ENCODE measurements at places on chromosomes 3 and 15. TPM values are rescaled to one million over a fixed set of nuclear protein-coding genes. Genes with fewer than 3 reads are reported as not detected.

- DNase-seq = no peak
Measured at GRCh38 chr15:84057714-84058331, 177.8 kb upstream of the GOLGA6L4 start.

DNA sequence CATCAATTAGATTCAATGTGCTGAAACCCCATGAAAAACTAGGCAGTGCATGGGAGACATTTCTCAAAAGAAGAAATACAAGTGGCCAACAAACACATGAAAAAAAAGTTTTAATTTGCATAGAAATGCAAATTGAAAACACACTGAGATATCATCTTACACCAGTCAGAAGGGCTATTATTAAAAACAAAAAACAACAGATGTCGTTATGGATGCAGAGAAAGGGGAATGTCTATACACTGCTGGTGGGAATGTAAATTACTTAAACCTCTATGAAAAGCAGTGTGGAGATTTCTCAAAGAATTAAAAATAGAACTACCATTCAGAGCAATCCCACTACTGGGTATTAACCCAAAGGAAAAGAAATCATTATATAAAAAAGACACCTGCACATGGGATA is 98.7 kb downstream of the CCNL1 start:
- DNase-seq = no peak

GRCh38 chr15:99932676-99933402 is 199.6 kb upstream of the LYSMD4 start:
- DNase-seq = no peak

Gene ZBBX
- total RNA-seq = not detected

Gene C3orf49
- total RNA-seq = not detected

Gene NOX5
- not detected for total RNA-seq

DNA sequence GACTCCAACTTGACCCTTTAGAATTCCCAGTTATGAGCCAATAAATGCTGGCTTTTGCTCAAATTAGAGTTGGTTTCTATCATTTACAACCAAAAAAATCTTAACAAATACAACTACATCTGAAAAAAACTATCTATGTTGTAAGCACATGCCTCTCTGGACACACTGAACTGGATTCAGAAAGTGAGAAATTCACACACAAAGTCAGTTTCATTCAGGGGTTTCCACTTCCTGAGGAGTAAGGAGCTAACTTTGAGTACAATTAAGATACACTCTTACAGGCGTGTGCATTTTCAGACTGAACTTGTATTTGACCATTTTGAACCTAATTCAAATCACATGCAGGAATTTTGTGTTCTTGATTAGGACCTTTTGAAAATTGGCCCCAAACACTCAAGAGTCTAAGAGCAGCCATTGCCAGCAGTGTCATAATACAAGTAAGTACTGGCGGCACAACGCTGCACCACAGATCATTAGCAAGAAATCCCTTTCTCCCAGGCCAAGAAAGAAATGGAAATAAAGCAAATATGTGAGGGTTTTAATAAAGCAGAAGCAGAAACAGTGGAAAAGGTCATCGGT is 31.2 kb downstream of the LINS1 start:
- no peak for DNase-seq

DNA sequence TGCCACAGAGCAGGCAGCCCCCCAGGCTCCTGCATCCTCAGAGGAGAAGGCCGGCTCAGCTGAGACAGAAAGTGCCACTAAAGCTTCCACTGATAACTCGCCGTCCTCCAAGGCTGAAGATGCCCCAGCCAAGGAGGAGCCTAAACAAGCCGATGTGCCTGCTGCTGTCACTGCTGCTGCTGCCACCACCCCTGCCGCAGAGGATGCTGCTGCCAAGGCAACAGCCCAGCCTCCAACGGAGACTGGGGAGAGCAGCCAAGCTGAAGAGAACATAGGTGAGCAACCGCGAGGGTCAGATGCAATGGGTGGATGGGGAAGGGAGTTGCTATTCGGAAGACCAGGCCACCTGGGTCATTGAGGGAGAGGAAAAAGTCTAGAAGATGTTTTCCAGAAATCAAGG is 53.0 kb downstream of the GAP43 start:
- no peak for DNase-seq

DNA sequence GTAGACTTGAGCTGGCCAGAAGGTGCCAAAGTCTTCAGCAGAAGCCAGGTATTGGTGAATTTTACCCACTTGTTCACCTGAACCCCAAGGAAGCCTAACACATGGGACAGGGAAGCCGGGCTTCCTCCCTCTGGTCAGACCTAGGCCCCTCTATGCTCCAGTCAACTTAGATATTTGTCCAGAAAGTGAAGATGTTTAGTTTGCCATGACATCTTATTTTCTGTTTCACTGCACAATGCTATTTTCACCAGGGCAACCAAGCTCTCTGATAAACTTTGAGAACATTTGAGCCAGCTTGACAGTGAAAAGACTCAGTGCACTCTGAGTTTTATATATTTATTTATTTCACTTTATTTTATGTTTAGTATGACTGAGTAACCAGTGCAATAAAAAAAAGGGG is 71.0 kb downstream of the SOX14 start:
- no peak for DNase-seq

- DNase-seq = no peak
Measured at GRCh38 chr3:179613807-179614206, 9.2 kb downstream of the NDUFB5 start.

- no peak for DNase-seq
Measured at GRCh38 chr15:90914305-90915080, 11.4 kb downstream of the MAN2A2 start.

DNA sequence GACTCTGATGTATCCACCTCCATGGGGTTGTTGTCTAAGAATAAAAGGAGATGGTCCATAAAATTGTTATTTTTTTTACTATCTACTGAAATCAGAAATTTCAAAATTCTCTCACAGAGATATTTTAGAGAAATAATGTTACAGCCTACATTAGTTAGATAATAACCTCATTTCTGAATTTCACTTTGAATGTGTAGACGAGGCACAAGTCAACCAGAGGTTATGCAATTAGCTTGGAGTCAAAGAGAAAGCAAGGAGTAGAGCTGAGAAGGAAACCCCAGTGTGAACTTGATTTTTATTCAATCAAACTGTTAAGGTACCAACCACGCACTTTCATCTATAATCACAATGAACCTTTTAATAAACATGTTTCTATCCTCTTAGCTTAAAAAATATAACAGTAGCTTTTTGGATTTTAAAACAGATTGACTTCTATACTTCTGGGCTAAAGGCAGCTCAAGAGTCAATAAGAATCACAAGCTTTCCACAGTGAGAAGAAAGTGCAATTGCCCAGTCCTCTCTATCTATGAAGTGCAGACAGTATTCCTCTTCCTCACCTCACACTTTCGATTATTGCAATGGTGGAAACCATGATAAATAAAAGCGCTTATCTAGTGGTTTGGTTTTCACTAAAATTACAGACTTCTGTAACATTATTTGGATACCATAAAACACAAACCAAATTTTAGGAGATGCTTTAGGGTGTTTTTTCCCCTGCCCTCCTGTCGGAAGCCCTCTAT is 403.2 kb downstream of the ZBTB20 start:
- DNase-seq = no peak

DNA sequence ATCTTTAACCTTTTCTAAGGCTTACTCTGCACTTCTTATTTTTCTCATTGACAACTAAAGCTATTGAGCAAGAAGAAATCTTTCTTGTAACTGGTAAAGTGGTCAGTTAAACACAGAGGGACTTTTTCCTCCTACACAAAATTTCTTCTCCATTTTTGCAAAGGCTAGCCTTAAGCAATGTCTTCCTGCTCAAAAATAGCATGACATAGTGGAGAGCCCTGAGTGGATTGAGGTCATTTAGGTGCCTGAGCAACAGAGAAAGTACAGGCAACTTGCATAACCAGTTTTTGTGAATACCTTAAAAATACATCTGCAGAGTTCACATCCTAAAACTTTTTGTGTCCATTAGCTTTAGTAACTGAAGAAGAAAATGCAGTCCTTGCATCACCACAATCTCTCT is 144.7 kb upstream of the TTC14 start:
- DNase-seq = no peak

Gene ANKUB1
- not detected for total RNA-seq

DNA sequence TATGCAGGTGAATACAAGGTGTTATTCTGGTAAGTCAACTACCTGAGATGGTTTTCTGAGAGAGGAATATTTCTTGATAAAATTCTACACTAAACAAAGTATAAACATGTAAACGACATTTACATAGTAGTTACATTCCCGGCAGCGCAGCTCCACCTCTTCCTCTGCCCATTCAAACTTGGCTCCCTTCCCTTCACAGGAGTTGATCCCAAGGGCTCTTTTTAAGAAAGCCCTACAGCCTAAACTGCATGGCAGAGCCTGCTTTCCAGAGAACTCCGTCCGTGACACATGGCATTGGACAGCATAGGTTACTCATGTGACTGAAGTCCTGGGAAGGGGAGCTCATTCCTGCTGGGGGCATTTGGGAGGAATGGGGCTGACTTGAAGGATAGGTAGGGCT is 22.0 kb upstream of the LCTL start:
- no peak for DNase-seq

DNA sequence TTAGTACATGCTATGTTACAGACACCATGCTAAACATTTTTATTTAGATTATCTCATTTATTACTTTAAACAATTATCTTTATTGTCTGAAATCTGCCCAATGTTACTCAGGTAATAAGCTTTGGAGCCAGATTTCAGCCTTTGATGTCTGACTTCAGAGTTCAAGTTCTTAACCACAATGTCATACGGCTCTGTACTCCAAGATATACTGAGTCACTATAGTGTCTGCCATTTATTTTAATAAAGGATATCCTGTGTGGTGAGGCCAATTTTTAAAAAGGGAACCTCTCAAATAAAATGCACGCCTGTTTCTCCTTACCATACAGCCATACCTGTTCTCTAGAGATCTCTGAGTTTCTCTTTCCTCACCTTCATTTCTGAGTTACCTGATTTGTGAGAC is 193.1 kb downstream of the EPHA3 start:
- no peak for DNase-seq

GRCh38 chr15:96331945-96332636 is 1.6 kb downstream of the NR2F2 start:
- no peak for DNase-seq

DNA sequence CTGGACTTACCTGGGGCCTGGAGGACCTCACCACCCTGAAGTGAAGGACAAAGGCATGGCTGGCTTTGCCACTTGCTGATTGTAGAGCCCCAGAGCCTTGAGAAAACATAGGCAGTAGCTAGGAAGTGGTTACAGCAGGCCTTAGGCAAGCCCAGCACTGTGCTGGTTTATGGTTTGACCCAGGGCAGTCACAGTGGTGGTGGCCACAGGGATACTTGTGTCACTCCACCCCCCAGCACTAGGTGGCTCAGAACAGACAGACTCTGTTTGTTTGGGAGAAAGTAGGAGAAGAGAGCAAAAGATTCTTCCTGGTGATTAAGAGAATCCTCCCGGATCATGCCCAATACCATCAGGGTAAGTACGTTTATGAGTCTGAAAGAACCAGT is 13.2 kb upstream of the COL8A1 start:
- no peak for DNase-seq

GRCh38 chr3:57981483-57982087 is 26.6 kb upstream of the FLNB start:
- DNase-seq = no peak
